NAMALWA (cell line): ENCODE measurements at places on chromosomes 7 and 10.

DNA sequence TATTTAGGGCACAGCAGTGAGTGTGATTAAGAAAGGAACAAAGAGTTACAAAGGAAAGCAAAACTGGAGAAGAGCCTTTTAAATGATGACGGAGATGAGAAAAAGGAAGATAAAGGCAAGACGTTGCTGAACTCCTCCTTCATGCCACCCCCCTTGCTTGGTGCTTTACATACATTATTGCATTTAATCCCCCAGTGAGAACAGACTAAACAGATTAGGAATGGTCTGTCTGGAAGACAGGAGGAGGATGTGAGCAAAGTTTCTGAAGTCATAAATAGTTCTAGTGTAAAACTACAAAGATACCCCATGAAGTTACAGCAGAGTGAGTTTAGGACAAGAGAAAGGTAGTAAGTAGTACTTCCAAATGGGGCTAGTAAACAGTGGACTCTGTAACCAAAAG lies 113.5 kb downstream of the PLCE1 start:
- no peak for DNase-seq

- no peak for DNase-seq
Measured at GRCh38 chr7:145902123-145902522, 214.5 kb upstream of the CNTNAP2 start.

DNA sequence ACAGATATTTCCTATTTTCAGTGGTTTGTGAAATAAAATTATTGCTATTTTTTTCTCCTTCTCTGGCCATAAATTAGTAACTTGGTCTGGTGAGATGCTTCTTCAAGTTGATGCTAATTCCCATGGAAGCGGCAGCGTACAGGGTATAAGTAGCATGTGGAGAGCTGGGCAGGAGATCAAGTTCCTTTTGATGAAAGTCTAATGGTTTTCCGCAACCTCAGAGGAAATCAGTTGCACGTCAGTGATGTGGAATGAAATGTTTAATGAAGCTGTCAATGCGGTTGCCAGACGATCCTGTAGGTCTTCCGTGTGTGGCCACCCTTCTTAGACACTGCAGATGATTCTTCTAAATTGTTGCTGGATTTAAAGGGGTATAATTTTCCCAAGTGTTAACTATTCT lies 236.4 kb upstream of the GRM3 start:
- DNase-seq, result no peak

DNA sequence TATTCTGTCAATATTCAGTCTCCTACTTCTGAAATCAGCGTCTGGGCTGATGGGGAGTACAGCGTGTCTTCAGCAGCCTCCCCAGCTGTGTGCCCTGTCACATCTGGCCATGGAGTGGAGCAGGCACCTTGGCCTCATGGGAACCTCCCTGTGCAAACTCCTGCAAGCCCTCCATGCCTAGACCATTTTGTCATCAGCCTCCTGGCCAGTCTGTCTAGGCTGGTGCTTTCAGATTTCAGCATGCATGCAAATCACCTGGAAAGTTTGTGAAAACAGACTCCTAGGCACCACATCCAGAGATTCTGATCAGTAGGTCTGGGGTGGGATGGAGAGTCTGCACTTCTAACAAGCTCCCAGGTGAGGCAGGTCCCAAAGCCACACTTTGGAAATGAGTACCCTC lies 26.2 kb upstream of the CCSER2 start:
- no peak for DNase-seq

DNA sequence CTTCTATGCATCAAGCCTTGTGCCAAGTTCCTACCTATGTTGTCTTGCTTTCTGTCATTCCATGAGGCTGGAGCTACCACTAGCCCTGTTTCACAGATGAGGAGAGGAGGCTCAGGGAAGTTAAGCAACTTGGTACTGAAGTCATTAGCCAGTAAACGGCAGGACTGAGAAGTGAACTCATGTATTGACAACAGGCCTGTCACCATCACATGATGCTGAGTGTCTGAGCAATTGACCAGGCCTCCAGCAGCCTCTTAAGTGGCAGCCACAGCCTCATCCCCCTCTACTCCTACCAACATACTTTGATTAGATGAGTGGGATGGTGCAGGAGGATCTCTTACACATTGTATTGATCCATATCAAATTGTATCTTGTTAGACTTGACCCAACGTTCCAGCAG lies 317.6 kb downstream of the GRID1 start:
- no peak for DNase-seq
